Activated naive CD8-positive, alpha-beta T cell treated with anti-CD3 and anti-CD28 coated beads, Interleukin-2, amount 50 U/mL, for 16 hours (primary cell): ENCODE measurements at places on chromosomes 7 and 10.

- DNase-seq, result no peak
Measured at GRCh38 chr10:38016354-38016753, 5.9 kb downstream of the ZNF33A start.

DNA sequence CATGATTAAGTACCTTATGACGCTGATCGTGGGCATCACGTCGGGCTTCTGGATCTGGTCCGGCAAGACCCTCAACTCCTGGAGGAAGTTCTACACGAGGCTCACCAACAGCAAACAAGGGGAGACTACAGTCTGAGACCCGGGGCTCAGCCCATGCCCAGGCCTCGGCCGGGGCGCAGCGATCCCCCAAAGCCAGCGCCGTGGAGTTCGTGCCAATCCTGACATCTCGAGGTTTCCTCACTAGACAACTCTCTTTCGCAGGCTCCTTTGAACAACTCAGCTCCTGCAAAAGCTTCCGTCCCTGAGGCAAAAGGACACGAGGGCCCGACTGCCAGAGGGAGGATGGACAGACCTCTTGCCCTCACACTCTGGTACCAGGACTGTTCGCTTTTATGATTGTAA, 2.5 kb downstream of the FZD1 start:
- no peak for DNase-seq

GRCh38 chr10:3951993-3952392, 167.0 kb upstream of the KLF6 start:
- no peak for DNase-seq

GRCh38 chr10:113214331-113214730, 264.3 kb downstream of the TCF7L2 start:
- DNase-seq, result no peak

DNA sequence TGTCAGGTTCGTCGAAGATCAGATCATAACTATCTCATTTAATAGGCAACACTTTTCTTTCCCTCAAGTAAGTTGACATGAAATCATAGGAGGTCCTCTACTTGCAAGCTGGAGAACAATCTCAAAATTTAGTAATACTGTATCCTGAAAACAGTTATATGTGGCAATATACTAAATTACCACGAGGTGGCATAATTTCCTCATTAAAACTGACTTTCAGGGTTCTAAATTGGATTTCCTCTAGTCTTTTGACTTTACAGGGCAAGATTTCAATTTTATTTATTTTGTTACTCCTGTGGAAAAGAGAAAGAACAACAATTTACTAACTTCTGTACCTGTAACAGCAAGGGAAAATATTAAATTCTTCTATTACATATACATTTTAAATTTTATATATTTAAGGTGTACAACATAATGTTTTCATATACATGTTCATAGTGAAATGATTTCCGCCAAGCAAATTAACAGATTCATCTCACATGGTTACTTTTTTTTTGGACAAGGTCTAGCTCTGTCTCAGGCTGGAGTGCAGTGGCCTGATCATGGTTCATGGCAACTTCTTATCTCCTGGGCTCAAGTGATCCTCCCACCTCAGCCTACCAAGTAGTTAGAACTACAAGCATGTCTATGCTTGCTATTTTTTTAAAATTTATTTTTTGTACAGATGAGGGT, 53.4 kb upstream of the CYP2C18 start:
- no peak for DNase-seq

DNA sequence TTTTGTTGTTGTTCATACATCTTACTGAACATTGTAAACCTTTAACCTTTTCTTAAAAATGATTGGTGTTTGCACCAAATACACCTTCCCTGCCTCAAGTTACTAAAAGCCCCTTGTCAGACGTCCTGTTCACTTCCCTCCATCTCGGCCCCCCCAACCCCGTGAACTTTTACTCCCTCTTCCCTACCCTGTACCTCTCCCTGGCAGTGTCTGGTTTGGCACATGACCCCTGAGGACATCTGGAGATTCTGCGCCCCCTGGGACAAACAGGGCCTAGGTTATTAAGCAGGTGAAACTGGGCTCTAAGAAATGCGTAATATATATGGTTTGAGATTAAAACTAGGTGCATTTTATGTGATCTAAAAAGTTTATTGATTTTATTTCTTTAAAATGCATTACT, 1.4 kb downstream of the PPP2R2D start:
- no peak for DNase-seq

DNA sequence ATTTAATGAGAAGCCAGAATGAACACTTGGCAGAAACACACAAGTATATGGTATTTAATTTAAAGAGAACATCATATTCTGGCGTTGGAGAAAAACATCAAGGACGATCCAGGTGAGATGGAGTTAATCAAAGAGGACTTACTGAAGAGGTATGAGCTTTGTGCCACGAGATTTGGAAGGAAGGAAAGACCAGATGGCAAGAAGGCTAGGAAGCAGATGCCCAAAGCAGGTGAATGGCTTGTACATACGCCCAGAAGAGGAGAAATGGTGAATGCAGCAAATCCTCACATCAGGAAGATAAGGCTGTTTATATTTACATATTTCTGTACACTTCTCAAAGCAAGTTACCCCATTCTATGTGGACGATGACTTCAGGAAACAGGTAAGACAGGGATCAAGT, 163.9 kb upstream of the PLXNA4 start:
- no peak for DNase-seq

GRCh38 chr10:123402656-123403055, 248.5 kb downstream of the BUB3 start:
- DNase-seq, result no peak
